Brain (organoid and tissue), 16 donors: ENCODE measurements at places on chromosomes 7 and 10. TPM values are rescaled to one million over a fixed set of nuclear protein-coding genes. Genes with fewer than 3 reads are reported as not detected.

Gene JCAD
- 12.4 TPM for polyA plus RNA-seq

Gene PILRA
- 3.8 TPM for polyA plus RNA-seq

Gene LRMDA
- 8.3 TPM for polyA plus RNA-seq

Gene VPS37D
- 20.4 TPM for polyA plus RNA-seq
